ENCODE measurements at places on chromosomes 4 and X.

DNA sequence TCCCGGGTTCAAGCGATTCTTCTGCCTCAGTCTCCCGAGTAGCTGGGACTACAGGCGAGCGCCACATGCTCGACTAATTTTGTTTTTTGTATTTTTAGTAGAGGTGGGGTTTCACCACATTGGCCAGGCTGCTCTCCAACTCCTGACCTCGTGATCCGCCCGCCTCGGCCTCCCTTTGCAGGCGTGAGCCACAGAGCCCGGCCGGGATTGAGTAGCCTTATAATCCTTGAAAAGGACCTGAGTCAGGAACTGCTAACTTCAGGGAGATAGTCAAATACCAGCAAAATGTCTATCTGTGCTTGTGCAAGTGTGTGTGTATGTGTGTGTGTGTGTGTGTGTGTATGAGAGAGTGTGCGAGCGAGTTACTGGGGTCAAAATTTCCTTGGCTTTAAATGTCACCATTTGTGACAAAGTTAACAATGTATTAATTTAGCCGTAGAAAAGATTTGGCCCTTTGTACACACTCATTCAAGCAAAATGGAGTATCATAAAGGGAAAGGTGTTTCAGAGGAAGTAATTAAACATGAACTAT lies 1.8 kb upstream of the KDM6A start:
- DNase-seq: no peak

GRCh38 chr4:140069066-140069465 lies 84.9 kb downstream of the MAML3 start:
- no peak for DNase-seq

- no peak for DNase-seq
Observed at GRCh38 chr4:149135062-149135461, 680.6 kb downstream of the IQCM start.

GRCh38 chrX:43707812-43708548 lies 51.9 kb downstream of the MAOA start:
- no peak for DNase-seq

DNA sequence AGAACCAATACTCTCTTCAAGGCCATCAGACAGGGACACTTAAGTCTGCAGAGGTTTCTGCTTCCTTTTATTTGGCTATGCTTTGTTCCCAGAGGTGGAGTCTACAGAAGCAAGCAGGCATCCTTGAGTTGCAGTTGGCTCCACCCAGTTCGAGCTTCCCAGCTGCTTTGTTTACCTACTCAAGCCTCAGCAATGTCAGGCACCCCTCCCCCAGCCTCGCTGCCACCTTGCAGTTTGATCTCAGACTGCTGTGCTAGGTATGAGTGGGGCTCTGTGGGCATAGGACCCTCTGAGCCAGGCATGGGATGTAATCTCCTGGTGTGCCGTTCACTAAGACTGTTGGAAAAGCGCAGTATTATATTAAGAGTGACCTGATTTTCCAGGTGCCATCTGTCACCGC lies 12.6 kb upstream of the UGT2B15 start:
- DNase-seq: no peak

DNA sequence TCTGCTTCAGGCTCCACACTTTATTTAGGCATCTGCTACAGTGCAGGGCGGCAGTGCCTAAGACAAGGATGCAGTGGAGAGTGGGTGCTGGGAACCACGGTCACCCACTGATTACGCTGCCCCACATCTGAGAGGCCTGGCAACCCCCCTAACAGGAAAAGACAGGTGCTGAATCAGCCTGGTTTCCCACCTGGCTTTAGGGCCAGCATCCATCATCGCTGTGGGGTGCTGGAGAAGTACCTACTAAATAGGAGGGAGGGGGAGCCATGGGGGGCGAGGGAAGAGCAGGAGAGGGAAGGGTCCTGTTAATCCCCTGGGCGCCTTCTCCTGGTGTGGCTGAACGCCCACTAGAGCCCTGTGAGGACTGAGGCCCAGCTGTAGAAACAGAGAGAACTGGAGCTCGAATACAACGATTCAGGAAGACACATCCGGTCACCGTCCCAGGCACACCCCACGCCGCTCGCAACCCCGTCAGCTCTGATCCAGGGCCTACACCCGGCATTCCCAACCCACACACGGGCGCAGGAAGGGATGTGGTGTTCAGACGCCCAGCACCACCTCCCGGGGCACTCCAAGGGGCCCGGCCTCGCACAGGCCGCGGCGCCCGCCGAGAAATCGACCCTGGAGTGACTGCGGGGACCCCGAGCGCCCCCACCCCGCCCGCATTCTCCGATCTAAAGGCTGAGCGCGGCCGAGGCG lies 554 bp downstream of the DCTD start:
- peak; percentile 84 for DNase-seq

GRCh38 chrX:8190341-8190830 lies 19.3 kb upstream of the VCX2 start:
- no peak for DNase-seq

GRCh38 chr4:104507112-104507511 lies 12.4 kb upstream of the CXXC4 start:
- DNase-seq: no peak

- no peak for DNase-seq
Observed at GRCh38 chr4:90118527-90119195, 8.5 kb upstream of the CCSER1 start.

- no peak for DNase-seq
Observed at GRCh38 chr4:84085986-84086385, 413.1 kb downstream of the NKX6-1 start.

GRCh38 chr4:155419266-155419665 lies 42.5 kb upstream of the MAP9 start:
- DNase-seq: no peak

GRCh38 chr4:34854451-34854850 lies 1389.9 kb downstream of the ARAP2 start:
- DNase-seq: no peak

GRCh38 chr4:153448003-153448731 lies 18.0 kb upstream of the TMEM131L start:
- DNase-seq: peak; percentile 37

DNA sequence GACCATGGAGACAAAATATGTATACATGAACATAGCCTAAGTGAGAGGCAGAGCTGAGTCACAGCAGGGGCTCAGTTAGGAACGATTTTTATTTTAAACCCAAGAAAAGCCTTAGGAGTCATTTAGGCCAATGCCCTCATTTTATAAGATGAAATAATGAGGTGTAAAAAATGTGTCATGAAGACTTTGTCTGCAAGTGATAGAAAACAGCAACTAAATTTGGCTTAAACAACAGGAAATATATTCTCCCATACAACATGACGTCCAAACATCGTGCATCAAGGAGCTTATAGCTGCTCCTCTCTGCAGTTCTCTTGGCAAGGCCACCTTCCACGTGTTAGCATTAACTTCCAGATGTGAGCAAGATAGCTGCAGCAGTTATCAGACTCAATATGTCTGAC lies 16.8 kb downstream of the SCFD2 start:
- no peak for DNase-seq

DNA sequence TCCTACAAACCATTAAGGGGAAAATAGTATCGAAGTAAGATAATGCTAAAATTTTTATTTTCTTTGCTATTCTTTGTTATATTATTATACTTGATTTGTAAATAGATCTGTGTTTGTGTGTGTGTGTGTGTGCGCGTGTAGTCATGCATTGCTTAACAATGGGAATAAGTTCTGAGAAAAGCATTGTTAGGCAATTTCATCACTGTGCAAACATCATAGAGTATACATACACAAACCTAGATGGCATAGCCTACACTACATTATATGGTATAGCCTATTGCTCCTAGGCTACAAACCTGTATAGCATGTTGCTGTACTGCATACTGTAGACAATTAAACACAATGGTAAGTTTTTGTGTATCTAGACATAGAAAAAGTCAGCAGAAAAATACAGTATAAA lies 17.1 kb downstream of the MTTP start:
- no peak for DNase-seq

DNA sequence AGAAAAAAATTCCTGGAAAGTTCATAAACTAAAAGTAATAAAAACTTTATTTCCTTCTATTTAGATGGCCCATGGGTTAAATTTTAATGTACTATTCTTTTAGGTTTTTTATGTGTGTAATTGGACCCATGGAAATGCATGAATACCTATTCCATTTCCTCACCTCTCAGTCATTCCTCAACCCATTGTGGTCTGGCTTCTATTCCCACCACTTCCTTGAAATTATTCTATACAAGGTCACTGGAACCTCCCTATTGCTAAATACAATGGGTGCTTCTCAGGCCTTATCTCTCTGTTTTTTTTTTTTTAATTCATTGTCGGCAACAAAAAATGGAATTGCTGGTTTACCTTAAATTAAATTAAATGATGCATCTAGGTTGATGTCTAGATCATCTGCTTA lies 17.2 kb downstream of the SLC39A8 start:
- no peak for DNase-seq

- DNase-seq: no peak
Observed at GRCh38 chr4:111854494-111855087, 290.7 kb upstream of the FAM241A start.

DNA sequence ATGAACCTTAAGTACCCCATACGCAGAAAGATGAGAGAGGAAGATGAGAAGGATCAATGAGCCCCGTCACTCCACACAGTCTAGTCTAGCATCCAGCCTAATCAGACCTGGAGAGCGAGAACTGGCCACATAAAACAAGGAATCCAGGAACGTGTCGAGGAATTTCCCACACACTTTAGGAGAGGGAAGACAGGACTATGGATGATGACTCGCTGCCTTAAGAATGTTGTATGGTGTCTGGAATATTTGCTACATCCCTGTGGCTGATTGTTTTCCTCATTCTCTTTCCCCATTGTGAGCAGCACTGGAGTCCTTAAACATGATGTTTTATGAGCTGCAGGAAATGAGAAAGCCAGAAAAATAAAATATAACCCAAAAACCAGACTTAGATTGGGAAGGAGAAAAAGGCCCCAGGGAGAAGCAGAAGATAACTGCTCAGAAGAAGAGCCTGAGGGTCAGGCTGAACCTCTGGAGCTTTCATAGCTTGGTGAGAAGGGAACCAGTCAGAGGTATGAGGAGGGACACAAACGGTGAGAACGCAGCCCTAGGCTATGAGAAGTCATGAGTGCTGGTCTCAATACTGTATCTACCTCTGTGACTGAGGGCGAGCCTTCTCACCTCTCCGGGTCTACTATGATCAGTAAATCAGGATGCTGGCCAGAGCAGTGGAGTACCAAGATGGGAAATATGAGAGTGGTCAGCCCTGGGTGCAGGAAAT lies 139.5 kb upstream of the NOCT start:
- no peak for DNase-seq

- no peak for DNase-seq
Observed at GRCh38 chr4:56874923-56875322, 32.8 kb upstream of the REST start.

DNA sequence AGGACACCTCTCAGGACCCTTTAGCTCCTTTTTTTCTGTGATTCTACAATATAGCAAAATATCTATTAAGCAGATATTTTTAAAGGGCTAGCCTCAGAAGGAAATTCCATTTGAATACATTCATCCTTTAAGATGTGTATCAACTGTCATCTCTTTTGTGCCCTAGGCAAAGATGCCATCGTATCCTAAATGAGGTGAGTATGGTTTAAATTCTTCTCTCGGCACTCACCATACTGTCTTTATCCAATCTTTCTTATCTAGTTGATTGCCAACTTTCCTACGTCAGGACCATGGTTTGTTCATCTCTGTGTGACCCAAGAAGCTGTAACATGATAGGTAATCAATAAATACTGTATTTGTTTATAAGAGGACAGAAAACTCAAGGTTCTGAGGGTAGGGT lies 176.0 kb downstream of the LDB2 start:
- DNase-seq: no peak

GRCh38 chrX:19709812-19710518 lies 177.4 kb downstream of the SH3KBP1 start:
- no peak for DNase-seq

GRCh38 chr4:170090352-170091052 lies 746 bp upstream of the AADAT start:
- DNase-seq: no peak

- no peak for DNase-seq
Observed at GRCh38 chr4:168724686-168725411, 228.0 kb downstream of the PALLD start.

DNA sequence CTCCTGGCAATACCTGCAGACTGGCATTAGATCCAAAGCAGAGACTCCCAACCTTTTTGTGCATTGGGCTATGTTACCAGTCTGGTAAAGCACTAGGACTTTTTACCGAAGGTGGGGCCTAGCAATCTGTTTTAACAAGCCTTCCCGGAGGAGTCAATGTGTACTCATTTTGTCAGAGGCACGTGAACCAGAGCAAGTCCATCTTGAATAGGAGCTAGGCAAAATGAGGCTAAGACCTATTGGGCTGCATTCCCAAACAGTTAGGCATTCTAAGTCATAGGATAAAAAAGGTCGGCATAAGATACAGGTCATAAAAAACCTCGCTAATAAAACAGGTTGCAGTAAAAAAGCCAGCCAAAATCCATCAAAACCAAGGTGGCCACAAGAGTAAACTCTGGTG lies 22.3 kb downstream of the ADGRA3 start:
- DNase-seq: no peak

DNA sequence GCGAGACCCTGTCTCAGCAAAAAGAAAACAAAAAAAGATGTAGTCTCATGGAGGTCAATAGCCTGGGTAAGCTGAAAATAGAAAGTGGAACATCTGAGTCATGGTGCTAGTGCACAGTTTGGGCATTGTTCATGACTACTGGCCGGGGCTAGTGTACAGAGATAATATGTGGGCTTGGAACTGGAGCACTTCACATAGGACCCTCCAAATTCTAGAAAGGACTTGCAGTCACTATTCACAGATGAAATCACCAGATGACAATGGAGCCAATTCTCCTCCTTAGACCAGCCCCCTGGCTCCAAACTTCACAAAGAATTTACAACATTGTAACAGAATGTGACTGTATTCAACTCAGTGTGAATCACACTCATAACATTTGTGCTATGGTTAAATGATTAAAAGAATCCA lies 367.8 kb upstream of the SLC7A11 start:
- no peak for DNase-seq

- peak; percentile 71 for DNase-seq
Observed at GRCh38 chr4:80125252-80126177, 52.5 kb upstream of the ANTXR2 start.

DNA sequence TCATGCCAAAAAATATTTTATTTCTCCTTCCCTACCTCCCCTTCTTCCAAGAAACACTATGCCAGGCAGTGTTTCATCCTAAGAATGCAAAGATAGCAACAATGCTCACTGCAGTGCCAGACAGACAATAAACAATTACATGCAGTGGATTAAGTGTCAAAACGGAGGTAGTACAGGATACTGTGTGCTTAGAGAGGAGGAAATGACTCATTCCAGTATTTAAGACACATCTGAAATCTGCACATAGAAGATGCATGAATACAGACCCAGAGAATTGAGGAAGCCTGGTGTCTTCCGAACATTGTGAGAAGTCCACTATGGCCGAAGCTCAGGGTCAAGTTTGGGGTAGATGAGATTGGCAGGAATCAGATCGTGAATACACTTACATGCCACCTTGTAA lies 326.4 kb downstream of the PPP3CA start:
- DNase-seq: no peak

DNA sequence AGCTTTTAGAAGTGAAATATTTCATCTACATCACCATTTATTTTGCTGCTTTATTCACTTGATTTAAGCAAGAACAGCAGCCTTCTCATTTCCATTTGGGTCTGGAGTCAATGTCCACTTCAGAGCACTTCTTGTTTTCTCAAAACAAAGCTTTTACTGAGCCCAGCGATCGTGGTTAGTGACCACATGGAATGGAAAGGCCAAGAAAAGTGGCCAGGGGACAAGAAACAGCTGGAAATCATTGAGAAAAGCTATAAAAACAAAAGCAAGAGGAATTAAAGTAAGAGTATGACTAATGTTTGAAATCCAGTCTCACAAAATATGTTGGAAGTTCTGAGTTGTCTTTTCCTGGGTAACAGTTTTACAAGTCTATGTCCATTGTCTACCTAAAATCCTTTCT lies 328.4 kb upstream of the INTU start:
- DNase-seq: no peak

All from activated CD8-positive, alpha-beta memory T cell treated with anti-CD3 and anti-CD28 coated beads for 24 hours (primary cell).